ENCODE measurements at places on chromosomes 1 and 21.

DNA sequence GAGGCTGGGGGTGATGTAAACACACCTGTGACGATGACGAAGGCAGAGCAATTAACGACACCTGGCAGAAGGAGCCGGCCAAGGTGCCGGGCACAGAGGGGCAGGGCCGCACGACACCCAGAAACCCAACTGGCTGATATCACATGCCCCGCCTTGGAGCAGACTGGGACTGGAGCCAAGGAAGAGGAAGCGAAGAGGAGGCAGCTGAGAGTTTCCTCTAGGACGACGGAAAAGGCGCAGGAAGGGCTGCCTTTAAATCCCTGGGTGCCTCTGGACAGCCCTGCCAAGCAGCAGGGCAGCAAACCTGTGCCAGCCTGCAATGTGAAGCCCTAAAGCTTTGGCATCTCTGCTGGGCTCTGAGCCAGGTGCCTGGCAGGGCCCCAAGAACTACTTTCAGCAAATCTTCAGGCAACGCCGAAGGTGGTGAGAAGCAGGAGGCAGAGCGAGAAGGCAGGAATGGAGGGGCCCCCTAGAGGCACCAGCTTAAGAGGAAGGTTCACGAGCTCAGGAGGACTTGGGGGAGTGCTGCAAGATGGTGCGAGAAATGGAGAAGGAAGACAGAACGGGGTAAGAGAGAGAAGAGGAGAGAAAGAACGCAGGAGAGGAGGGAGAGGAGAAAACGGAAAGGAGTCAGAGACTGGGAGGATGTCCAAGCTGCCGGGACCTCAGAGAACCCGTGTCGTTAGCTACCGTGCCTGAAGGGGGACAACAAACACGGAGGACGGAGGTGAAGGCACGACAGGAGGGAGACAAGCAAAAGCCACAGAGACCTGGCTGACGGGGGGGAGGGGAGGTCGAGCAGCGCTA is 25.3 kb upstream of the PEF1 start:
- DNase-seq: no peak

- no peak for DNase-seq
Observed at GRCh38 chr1:27785781-27786455, 12.9 kb downstream of the STX12 start.

- peak; percentile 30 for DNase-seq
Observed at GRCh38 chr21:38965910-38966504, 160.3 kb downstream of the ETS2 start.

DNA sequence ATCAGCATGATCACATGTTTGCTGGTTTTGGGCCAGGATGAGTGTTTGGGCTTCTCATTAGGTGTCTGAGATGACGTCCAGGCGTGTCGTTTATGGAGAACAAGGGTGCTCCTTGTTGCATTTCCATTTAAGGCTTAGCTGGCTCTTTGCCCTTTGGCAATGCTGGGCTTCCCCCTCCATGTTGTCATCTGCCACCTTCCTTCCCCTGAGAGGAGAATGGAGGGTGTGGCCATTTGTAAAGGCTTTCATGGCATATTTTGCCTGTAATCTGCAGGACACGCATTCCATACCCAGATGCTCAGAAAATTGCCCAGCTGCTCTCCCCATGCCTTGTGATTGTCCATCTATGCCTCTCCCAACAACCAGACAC is 27.7 kb downstream of the PKP1 start:
- no peak for DNase-seq

DNA sequence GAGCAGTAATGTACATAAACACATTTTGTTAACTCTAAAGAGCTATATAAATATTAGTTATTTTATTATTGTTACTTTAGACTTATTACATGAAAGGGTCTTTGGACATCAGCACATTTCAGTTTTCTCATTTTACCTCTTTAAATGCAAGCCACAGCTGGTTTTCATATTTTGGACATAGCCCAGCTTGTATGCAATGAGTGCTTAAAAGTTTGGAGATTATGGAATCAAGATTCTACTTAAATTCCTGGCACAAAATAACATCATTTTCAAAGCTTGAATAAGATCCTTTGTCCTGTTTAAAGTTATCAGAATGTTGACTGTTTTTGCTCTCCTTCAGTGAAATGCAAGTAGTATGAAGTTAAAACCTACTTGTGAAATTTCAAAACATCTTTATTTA is 15.5 kb upstream of the LEPR start:
- DNase-seq: no peak

DNA sequence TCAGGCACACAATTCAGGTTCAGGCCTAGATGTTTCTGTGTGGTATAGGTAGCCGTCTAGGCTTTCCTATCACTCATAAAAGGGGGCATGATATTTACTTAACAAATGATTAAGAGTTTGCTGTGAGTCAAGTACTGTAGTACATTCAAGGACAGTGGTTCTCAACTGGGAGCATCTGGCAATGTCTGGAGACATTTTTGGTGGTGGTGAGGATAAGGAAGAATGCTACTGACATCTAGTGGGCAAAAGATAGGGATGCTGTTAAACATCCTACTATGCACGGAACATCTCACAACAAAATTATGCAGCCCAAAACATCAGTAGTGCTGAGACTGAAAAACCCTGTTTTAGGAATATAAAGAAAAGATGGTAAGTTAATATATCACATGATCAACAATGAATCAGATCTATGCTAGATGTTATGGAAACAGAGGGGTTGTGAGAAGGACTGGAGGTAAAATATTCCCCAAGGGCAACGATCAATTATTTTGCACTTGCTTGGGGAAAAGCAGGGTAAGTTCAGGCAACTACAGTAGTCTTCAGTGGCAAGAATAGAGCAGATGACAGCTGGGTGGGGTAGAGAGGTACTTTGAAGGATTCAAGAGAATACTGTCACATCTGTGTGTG is 4.9 kb downstream of the DNTTIP2 start:
- peak; percentile 12 for DNase-seq

DNA sequence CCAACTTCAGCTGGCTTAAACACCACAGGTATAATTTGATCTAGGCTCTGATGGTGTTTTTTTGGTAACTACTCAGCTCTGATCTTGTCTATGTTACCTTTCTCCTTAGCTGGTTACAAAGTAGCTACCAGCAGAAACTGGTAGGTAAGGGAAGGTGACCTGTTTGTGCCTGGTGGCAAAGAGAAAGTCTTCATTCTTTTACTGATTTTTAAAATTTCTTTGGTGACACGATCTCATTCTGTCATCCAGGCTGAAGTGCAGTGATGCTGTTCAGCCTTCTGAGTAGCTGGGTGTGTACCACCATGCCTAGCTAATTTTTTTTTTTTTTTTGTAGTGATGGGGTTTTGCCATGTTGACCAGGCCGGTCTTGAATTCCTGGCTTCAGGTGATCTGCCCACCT is 62.4 kb downstream of the RABGAP1L start:
- no peak for DNase-seq

GRCh38 chr1:245183429-245183828 is 28.6 kb downstream of the KIF26B start:
- DNase-seq: no peak

GRCh38 chr1:54001591-54001990 is 16.4 kb downstream of the LDLRAD1 start:
- no peak for DNase-seq

GRCh38 chr1:209584231-209584672 is 738 bp downstream of the CAMK1G start:
- peak; percentile 13 for DNase-seq

DNA sequence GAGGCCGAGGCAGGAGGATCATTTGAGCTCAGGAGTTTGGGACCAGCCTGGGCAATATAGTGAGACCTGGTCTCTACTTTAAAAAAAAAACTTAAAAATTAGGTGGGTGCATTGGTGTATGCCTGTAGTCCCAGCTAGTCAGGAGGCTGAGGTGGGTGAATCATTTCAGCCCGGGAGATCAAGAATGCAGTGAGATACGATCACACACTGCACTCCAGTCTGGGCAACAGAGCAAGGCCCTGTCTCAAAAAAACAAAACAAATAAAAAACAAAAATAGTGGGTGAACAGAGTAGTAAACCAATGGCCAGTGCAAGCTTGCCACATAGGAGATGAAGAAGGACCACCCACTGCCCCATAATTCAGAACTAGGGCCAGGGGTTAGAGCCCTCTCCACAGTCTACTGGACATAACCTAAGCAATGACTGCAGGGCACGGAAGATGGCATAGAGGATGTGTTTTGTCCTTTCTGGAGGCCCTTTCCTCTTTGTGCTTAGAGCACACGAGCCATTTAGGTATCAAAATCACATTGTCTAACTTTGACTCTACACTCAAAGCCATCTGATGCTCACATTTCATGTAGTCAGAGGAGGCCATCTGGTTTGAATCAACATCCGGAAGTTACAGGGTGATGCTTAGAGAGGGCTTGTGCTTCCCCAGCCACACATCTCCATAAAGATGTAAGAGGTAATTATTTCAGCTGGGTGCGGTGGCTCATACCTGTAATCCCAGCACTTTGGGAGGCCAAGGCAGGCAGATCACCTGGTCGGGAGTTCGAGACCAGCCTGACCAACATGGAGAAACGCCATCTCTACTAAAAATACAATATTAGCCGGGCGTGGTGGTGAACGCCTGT is 12.6 kb downstream of the CD2 start:
- no peak for DNase-seq

DNA sequence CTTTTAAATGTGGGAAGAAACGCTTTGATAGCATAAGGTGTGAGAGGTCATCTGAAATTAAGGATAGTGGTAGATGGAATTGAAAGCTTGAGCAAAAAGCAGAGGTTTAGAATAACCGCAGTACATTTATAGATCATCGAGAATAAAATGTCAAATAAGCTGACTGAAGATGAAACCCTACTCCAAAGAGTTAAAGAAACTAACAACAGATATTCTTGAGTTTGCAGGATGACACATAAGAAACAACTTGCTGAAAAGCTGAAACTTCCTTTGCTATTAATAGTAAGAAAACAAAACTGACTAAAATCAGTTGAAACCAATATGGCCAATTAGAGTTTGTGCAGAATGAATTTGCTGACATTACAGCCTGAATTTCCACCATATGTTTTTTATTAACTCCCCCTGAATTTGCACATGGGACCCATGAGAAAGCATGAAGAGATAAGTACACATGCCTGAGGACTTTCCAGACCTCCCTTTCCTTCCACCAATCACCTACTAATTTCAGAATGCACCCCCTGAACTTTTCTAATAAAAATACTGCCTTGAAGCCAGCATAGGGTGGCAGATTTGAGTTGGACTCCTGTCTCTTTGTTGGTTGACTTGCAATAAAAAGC is 1.7 kb upstream of the C1orf185 start:
- no peak for DNase-seq

GRCh38 chr1:116470671-116471070 is 97.6 kb downstream of the ATP1A1 start:
- DNase-seq: no peak

GRCh38 chr1:155091071-155092051 is 12.7 kb downstream of the EFNA3 start:
- peak; percentile 94 for DNase-seq

DNA sequence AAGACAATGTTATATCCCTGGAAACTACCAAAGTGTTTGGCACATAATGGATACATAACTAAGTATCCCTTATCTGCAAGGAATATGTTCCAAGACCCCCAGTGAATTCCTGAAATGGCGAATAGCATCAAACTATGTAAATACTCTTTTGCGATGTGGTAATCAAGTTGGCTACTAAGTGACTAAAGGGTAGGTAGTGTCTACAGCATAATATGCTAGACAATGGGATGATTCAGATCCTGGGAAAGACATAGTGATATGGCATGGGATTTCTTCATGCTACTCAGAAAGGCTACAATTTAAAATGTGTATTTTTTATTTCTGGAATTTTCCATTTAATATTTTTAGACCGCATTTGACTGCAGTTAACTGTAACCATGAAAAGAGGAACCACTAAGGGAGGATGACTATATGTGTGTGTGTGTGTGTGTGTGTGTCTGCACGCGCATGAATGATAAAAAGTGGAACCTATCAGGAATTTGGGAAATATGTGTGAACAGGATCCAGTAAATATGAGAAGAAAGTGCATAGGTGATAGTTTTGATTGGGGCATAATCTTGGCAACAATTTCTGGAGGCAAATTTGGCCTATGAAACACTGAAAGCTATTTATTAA is 1899.9 kb downstream of the NCAM2 start:
- no peak for DNase-seq

GRCh38 chr1:164771041-164771618 is 212.1 kb downstream of the PBX1 start:
- no peak for DNase-seq

DNA sequence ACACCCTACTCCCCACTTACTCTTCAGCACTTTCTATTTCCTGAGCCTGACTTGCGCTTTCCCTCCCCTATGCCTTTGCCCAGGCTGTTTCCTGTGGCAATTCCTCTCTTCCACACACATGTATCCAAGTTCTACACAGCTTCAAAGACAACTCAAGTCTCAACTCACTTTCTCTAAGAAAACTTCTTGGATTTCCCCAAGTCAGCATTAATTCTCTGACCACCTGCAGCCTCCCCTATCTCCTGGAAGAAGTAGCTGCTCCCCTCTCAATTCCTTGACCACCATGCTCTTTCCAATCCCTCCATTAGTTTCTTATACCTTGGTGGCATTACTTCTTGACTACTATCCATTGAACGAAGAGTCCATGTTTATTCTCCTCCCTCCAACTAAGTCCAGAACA is 42.8 kb downstream of the NMNAT2 start:
- no peak for DNase-seq

GRCh38 chr1:49045371-49045770 is 268.7 kb upstream of the BEND5 start:
- DNase-seq: no peak

GRCh38 chr1:62194651-62195544 is at the start of gene L1TD1:
TSS of gene L1TD1 (plus strand) at chr1:62194849. CDS start at chr1:62206629, 11,780 bp downstream.
- DNase-seq: peak; percentile 37

- DNase-seq: no peak
Observed at GRCh38 chr1:230084408-230085177, 17.6 kb downstream of the GALNT2 start.

GRCh38 chr1:212698467-212699103 is 1.1 kb downstream of the BATF3 start:
- no peak for DNase-seq

- DNase-seq: no peak
Observed at GRCh38 chr1:204065174-204065985, 7.5 kb upstream of the SOX13 start.

- DNase-seq: no peak
Observed at GRCh38 chr1:201568265-201568664, 29.3 kb downstream of the NAV1 start.

- peak; percentile 78 for DNase-seq
Observed at GRCh38 chr1:8314346-8315280, 3.3 kb upstream of the SLC45A1 start.

- peak; percentile 81 for DNase-seq
Observed at GRCh38 chr1:33094971-33095604, 14.1 kb downstream of the AZIN2 start.
